ENCODE measurements at places on chromosomes 13 and 19.

GRCh38 chr13:27421101-27421871 is 3.1 kb upstream of the GTF3A start:
- no peak for DNase-seq

GRCh38 chr19:18414504-18415177 is 4.6 kb upstream of the SSBP4 start:
- DNase-seq: no peak

DNA sequence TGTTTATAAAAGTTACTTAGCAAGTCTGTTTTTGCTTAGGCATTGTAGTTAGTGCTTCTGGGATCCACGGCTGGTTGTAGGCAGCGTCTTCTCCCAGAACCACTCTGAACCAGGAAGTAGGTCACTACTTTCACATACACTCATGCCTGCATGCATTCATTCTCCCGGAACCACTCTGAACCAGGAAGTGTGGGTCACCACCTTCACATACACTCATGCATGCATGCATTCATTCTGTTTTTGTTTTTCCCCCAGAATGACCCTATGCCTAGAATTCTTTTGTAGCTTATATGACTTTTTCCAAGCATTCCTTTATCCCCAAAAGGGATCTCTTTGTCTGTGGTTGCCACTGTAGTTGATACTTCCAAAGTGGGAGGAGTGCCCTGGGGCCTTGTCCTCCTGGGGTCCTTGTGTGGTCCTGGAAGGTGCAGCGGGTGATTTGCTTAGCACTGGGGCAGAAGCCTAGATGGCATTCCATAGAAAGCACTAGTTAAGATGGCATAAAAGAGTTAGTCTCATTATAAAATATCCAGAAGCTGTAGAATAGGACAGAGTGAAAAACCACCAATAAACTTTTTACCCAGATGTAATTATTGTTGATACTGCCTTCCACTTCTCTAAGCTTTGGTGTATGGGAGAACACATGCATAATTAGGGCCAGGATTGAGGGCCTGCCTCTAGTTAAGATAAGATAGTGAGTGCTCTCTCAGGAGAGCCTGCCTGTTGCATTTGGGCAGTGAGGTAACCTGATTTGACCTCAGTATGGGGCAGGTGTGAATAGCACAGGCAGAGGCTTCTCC is 68.6 kb upstream of the TEX29 start:
- no peak for DNase-seq

GRCh38 chr13:111171112-111171511 is 56.0 kb downstream of the ARHGEF7 start:
- no peak for DNase-seq

DNA sequence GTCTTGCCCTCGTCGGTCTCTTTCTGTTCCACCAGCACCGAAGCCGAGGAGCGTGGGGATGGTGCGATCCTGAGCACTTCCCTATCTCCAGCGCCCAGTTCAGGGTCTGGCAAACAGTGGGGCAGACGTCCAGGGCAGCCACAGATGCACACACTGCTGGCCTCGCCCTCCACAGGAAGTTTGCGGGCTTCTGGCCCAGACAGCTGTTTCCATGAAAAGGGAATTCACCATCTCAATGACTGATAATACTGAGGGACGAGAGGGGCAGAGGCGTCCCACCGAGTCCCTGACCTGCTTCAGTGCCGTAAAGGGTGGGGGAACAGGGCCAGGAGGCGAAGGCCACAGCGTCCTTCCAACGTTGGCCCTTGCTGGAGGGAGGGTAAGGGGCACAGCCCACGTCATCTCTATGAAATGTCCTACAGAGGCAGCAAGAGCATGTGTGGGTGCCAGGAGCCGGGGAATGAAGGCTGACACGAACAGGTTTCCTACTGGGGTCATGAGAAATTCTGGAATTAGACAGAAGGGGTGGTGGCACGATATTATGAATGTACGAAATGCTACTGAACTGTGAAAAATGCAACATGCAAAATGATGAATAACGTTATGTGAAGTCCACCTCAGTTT is 19.5 kb downstream of the SHC2 start:
- DNase-seq: no peak

- DNase-seq: no peak
These were observed 8.9 kb downstream of the RTBDN start for GRCh38 chr19:12825254-12826131.

DNA sequence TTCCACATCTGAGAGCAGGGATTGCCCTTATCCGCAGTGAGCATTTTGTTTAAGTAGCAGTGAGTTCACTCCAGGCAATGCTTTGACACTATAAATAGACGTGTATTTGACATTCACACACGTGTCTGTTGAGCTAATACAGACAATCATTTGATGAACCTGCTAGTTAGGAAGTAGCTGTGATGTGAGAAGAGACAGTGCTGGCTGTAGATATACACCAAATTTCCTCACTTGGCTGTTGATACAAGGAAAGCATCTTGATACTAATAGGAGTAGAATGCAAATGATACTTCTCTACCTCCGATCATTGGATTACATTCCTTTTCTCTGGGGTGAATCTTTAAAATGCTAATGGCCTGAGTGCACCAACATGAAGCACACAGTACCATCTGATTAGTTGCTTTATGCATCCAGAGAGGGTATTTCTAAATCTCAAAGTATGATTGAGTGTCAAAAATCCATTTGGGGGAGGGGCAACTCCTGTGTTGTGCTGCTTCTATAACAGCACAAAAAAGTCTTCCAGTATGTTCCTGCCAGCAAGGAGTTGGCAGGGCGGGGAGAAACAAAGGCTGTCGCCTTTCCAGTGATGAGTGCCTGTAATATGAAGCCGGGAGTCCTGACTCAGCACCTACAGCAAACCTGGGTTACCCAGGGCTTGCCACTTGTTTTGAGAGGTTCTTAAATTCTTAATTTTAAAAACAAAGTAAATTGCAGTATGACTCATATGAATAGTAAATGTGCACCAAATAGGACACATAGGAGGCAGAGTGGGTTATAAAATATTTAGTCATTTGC is 7.0 kb downstream of the CUL4A start:
- no peak for DNase-seq

- no peak for DNase-seq
These were observed 65.6 kb upstream of the HTR2A start for GRCh38 chr13:46962281-46962941.

DNA sequence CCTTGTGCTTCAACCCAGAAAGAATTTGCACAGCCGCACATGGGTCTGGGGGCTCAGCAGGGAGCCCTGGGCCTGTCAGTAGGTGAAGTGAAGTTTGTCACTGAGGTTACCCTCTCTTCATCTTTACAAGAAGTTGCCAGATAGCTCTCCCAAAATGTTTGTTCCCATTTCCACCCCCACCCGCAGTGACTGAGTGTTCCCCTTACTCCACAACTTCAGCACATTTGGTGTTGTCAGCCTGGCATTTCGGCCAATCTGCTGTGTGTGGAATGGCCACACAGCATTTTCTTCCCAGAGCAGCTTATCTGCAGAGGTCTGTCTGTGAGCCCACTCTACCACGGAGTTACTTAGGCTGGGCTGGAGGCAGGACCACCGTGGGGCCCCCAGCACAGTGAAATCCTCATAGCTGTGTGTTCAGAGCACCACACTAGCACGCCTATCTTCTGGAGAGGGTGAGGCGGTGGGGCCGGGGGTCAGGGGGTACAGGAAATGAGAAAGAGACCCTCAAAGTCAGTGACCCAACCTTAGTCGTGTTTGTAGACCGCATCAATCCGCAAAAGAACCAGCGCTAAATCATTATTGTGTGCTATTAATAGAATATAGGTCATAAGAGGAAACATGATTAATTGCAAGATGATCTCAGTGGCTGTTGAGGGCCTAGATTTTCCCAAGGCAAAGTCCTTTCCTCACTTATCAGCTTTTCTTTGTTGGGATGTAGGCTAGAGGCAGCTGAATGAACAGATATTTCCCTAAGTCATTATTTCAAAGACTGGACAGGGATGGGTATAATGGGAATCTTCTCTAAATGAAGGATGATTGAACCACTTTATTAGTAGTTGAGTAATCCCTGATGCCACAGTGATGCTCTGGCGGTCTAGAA is 116.0 kb downstream of the SIPA1L3 start:
- DNase-seq: no peak

DNA sequence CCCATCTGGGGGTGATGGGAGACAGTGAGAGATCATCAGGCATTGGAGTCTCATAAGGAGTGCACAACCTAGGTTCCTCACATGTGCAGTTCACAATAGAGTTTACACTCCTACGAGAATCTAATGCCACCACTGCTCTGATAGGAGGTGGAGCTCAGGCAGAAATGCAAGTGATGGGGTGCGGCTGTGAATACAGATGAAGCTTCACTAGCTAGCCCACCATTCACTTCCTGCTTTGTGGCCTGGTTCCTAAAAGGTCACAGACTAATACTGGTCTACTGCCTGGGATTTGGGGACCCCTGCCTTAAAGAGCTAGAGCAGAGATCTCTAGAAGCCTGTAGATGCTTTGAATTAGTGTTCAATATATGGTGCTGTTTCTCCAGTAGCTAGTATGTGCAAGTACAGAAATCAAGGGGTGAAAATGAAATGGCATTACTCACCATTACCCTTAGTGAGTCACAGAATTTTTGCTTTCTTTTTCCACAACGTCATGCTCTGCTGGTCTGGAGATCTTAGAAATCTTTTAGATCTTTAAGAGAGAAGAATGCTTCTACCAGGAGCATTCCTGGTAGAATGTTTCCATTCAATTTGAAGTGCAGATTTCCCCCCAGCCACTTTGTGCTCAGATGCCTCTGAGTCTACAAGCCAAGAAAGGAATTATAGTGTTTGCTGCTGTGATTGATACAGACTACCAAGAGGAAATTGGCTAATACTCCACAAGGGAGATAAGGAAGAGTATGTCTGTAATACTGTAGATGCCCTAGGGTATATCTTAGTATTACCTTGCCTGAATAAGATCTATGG is 2301.2 kb downstream of the PCDH9 start:
- DNase-seq: no peak

GRCh38 chr13:83883061-83883523 is 818 bp upstream of the SLITRK1 start:
- DNase-seq: no peak

DNA sequence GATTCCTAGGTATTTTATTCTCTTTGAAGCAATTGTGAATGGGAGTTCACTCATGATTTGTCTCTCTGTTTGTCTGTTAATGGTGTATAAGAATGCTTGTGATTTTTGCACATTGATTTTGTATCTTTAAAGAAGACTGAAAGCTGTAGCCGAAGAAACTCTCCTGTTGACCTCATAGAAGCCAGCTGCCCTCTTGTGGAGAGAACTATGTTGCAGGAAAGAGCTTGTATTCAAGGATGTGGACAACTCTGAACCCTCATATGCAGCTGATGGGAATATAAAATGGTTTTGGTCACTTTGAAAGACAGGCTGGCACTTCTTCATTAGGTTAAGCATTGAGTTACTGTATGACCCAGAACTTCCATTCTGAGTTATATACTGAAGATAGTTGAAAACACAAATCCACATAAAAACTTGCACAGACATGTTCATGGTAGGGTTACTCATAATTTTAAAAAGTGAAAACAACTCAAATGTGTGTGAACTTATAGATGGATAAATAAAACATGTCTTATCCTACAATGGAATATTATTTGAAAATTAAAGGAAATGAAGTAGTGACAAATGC is 65.8 kb upstream of the SLITRK6 start:
- DNase-seq: no peak

DNA sequence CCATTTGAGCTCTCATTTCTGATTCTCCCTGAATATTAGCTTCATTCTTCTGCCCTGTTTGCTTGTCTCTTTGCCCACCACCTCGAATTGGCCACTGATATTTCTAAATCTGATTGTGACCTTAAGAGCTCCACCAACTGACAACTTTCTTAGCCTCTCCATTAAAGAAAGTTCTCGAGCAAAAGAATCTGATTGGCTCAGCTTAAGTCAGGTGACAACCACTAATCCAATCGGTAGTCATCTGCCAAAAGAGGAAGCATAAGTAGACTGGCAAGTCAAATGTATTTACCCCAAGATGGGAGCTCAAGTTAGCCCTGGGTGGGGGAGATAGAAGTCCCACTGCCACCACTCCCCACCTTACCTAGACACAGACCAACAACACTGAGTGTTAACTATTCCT is 41.5 kb downstream of the NOTCH3 start:
- DNase-seq: no peak

GRCh38 chr19:2731181-2731995 is 8.4 kb downstream of the SLC39A3 start:
- DNase-seq: no peak

DNA sequence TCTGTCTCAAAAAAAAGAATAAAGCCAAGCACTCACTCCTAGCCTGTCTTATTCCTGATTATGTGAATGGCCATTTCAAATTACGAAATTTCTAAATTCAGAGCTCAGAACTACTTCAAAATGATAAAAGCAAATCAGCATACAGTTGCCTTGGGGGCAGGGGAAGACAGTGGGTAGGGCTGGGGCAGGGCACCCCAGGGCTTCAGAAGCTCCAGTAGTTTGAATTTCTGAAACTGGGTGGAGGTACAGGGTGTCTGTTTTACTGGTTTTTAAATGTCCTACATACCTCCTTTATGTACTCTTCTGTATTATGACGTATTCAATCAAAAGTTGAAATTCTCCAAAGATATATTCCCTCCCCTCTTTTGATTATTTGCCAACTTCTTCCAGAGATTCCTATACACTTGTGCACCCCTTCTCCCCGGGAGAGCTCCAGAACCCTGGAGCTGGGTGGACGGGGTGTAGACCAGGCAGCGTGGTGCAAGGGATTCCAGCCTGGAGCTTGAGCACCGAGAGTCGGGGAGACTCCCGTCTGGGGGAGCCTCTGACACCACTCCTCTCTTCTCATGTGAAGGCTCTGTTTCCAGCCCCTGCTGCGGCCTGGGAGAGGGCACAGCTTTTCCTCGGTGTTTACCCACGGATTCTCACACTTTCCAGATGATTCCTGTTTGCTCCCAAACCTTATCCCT is 84.7 kb upstream of the GPR183 start:
- DNase-seq: no peak

DNA sequence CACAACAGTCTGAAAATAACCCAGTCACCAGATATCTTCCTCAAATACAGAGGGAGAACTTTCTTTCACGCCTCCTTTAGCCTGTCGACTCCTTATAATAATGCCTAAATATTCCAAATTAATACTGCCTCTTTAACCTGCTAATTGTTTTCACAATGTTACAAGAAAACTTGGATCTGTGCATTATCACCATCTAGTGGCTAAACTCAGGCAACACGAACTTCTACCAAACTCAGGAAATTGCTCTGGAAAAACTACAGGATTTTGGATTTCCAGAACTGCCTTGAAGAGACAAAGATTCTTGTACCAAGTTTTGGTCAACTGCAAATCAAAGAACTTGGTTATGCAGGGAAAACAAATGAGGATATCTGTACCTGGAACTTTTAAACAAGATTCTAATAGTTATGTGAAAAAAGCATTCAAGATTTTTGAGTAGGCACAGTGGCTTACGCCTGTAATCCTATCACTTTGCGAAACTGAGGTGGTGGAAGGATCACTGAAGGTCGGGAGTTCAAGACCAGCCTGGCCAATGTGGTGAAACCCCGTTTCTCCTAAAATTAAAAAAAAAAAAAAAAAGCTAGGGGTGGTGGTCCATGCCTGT is 10.8 kb downstream of the CLN5 start:
- peak; percentile 38 for DNase-seq
